Left colon (tissue), 2 donors: ENCODE measurements at places on chromosomes 4 and X. TPM values are rescaled to one million over a fixed set of nuclear protein-coding genes. Genes with fewer than 3 reads are reported as not detected.

The MED12 gene
- 37.9 TPM for total RNA-seq

The ADH1C gene
- total RNA-seq, result 373 TPM

The BANK1 gene
- 1.2 TPM for total RNA-seq

The ZNF280C gene
- total RNA-seq, result 2.7 TPM

The IDS gene
- 28.8 TPM for total RNA-seq

The EDNRA gene
- total RNA-seq, result 1.3 TPM
